SW480 (cell line): ENCODE measurements at places on chromosomes 4 and X.

- no peak for DNase-seq
Observed at GRCh38 chrX:132467026-132467425, 21.8 kb downstream of the MBNL3 start.

DNA sequence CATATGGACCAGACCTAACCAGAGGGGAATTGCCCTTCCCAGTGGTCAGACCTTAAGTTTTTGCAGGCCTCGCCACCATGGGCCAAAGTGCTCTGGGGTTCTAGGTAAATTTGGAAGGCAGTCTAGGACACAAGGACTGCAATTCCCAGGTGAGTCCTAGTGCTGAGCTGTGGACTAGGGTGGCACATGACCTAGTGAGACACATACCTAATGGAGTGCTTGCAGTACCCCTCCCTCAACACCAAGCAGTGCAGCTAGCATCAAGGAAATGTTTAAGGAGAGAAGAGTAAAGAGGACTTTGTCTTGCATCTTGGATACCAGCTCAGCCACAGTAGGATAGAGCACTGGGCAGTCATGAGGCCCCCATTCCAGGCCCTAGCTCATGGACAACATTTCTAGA is 60.8 kb downstream of the BRCC3 start:
- DNase-seq: no peak

DNA sequence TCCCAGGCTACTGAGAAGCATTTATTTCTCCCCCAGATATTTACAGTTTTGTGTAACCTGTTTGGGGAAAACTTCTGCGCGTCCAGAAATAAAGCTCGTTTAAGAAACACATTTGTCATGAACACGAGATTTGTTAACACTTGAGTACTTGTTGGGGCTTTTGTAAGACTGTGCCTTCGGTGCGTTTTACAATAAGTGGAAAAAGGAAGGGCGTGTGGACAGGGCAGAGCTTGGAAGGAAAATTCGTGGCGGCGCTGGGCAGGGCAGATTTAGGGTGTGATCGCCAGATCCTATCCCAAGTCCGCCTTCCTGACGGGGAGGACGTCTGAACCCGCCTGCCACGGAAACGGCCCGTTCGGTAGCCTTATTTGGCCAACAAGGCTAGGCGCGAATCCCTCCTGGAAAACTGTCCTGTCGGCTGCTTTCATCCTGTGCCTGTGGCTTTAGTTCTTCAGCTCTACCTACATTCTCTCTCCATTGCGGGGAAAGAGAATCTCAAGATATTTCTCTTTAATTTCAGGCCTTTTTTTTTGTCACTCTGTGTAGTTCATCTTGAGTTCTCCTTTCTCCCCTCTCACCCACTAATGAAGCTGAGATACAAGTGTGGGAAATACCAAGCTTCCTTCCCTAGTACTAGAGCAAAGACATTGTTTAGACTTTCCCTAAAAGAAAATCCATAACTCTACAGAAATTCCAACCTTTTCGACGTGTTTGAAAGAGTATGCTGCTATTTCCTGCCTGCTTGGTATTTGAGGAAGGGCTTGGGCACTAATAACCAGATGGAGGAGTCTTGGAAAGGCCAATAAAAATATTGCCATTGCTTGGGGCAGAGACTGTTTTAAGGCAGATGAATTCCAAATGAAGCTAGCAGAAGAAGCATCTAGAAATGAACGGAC is 982 bp downstream of the PDLIM5 start:
- peak; percentile 90 for DNase-seq

- DNase-seq: no peak
Observed at GRCh38 chr4:140581078-140581477, 12.3 kb upstream of the UCP1 start.

- DNase-seq: no peak
Observed at GRCh38 chr4:14902342-14902741, 99.9 kb upstream of the CPEB2 start.

DNA sequence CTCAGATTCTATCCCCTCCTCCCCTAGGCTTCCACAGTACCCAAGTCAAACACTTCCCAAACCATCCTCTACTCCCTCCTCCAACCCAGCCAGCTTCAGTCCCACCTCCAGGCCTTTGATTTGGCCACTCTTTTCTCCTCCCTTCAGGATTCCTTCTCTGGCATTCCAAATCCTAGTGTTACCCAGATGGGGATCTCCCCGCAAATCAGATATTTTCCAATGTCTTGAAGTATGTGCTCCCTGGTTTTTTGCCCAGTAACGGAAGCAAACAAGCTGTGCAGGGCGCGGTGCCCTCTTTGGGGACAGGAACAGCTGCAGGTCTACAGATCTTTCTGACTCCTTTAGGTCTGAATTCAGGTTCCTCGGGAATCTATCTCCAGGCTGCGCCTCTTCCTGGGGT is 2.2 kb upstream of the SYN1 start:
- DNase-seq: no peak

DNA sequence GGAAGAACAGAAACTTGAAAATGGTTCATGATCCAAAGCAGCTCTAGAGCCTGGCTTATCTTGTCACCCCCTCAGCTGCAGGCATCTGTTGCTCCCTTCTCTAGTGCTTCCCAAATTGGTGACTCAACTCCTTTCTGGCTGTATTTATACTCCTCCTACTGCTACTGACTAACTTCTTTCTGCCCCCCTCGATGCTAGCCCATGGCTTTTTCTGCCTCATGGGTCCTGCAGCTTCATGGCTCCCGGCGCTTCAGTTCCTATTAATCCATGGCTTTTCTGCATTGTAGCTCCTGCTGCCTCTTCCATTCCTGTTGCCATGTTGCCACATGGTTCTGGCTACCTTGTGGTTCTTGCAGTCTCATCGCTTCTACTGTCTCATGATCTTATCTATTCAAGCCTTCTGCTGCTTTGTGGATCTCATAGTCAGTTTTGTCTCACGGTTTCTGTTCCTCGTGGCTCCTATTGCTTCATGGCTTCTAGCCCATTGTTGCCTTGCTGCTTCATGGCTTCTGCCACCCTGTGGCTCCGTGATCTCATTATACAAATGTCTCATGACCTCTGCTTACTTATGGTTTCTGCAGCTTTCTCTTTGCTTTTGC is 48.1 kb downstream of the SMC1A start:
- no peak for DNase-seq

DNA sequence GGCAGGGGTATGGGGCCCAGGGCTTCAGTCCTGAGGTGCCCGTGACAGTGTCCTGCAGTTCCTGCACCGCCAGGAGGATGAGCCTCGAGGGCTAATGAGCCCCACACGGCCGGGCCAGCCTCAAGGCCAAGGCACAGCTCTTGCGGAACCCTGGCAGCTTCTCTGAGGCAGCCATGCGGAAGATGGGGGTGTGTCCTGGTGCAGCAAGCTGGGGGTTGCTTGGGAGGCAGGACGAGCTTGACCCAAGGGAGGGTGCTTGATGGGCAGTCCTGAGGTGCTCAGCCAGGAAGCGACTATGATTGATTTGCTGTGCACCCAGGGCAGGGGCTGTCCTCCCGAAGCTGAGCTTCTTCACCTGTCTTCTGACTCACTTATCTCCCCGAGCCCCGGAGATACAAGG is 9.1 kb upstream of the FGFR3 start:
- no peak for DNase-seq

GRCh38 chrX:108396188-108396891 is 41.9 kb downstream of the COL4A6 start:
- no peak for DNase-seq
